ENCODE measurements at places on chromosomes 16 and 17.

- DNase-seq, result no peak
Measured at GRCh38 chr17:31672161-31672819, 186.8 kb downstream of the COPRS start.

GRCh38 chr17:64777415-64778239, 115.5 kb upstream of the SMURF2 start:
- DNase-seq, result no peak

- DNase-seq, result no peak
Measured at GRCh38 chr17:28811651-28812090, 30.9 kb downstream of the FAM222B start.

DNA sequence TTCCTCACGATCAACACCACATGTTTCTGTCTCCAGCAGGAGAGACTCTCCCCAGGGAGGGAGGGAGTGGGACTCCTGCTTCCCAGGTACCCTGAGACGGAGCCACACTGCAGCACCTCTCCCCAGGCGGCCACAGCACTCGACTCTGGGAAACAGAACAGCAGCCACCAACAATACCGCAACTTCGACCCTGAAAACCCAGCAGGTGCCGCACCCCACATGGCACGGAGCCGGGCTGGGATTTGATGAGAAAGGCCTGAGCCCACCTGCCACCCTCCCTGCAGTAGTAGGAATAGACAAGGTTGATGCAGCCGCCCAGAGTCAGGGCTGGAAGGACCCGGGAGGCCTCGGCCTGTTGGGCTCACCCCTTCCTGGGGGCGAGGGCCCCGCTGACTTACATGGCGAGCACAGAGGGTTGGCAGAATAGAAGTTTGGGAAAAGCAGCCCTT, 14.4 kb downstream of the GALNS start:
- DNase-seq, result no peak

DNA sequence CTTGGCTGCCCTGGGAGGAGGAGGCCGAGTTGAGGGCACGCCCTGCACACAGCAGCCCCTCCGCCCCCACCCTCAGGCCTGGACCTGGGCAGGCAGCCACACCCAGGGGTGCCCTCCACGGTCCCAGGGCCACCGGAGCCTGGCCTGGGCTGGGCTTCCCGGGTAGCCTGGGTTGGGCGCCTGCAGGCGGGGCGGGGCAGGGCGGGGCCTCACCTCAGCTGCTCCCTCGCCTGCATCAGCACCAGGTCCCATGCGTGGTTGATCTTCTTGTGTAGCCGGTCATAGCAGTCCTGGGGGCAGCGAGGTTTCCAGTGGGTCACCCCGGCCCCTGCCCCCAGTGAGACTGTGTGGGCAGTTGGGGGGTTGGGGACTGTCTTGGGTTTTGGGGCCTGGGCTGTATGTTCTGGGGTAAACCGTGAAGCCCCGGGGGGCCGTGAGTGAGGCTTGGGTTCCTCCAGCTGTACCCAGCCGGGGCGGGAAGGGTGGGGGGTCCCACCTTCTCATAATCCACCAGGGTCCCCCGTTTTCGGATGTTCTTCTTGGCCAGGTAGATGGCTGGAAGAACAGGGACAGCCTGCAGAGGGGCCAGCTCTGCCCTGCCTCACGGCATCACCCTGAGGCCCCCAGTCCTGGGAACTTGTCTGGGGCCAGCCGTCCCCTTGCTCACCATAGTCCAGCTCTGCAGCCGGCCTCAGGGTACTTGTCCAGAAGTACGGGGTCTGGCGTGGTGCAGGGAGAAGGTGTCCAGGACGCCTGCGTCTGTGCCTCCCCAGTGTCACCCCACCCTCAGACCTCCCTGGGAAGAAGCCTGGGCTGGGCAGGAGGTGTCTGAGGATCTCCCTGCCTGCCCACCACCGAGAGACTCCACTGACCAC, 2.0 kb downstream of the RGS11 start:
- DNase-seq, result no peak

GRCh38 chr17:4365103-4365627, 1.3 kb downstream of the UBE2G1 start:
- peak; percentile 86 for DNase-seq

DNA sequence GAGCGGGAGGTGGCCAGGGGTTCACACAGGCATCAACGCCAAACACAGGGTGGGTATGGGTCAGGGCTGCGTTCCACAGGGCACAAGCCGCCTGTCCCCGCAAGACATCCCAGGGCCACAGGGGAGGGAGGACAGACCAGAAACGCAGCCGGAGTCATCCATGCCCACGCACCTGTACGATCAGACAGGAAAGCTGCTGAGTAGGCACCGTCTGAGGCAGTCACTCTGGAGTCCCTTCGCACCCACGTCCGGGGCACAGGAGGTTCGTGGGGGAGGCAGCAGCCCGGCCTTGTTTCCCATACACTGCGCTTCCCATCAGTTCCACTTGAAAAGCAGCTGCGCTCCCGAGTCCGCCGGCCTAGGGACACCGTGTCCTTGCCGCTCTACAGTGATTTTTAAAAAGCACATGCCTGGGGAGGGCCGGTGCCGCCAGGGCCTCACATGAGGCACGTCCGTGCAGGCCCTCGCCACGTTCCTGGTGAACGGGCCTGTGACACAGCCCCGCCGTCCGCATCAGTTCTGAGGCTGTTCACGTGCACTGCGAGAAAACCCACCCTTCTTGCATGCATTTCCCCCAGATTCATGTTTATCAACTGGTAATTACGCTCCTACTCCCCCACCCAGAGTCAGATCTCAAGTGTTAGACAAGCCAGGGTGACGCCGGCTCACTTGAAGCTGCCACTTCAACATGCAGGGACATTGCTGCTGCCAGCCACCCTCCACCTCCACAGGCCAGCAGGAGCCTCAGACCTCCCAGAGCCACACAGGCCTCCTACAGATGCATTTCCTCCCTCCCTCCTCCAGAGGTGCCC, 34.8 kb downstream of the WDR45B start:
- DNase-seq, result no peak

- no peak for DNase-seq
Measured at GRCh38 chr17:50177983-50178834, 12.4 kb downstream of the SGCA start.

- DNase-seq, result no peak
Measured at GRCh38 chr17:31467502-31468256, 76.2 kb downstream of the RAB11FIP4 start.
